ENCODE measurements at places on chromosomes 2 and 18.

- DNase-seq: no peak
Observed at GRCh38 chr2:188970211-188970610, 4.0 kb upstream of the COL3A1 start.

DNA sequence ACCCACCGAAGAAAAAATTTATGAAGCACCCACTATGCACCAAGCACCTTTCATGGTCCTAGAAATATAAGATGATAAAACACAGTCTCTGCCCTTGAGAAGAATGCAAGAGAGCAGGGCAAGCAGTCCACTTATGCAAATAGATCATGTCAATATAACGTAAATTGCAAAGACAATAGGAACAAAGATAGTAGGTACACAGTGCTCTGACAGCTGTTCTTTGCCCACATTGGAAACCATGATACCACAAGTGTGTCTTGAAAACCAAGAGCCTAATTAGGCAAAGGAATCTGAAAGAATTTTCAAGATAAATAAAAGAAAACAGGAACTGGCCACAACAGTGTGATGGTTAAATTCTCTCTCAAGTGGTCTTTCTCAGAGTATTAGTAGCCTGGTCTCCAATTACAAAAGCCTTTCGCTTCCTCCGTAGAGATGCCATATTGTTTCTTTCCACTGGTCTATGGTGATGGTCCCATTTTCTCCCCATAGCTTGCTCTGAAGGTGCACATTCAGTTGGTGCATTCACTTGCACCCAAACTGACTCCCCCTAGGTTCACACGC lies 108.5 kb downstream of the VWC2L start:
- DNase-seq: no peak

DNA sequence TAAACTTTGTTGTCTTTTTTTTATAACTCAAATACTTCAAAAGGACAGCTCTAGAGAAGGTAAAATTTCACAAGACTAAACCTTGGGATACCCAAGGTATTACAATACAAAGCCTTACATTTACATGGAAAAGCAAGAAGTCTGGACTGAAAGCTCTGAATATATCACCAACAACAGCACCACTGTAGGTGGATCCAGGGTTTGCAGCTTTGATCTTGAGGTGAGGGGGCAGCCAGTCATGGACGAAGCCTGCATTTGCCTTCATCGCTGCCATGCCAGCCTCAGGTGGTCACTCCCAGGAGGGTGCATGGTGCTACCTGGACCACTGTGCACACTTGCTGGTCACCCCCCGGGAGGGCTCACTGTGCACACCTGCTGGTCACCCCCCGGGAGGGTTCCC lies 36.6 kb downstream of the RBFA start:
- no peak for DNase-seq

DNA sequence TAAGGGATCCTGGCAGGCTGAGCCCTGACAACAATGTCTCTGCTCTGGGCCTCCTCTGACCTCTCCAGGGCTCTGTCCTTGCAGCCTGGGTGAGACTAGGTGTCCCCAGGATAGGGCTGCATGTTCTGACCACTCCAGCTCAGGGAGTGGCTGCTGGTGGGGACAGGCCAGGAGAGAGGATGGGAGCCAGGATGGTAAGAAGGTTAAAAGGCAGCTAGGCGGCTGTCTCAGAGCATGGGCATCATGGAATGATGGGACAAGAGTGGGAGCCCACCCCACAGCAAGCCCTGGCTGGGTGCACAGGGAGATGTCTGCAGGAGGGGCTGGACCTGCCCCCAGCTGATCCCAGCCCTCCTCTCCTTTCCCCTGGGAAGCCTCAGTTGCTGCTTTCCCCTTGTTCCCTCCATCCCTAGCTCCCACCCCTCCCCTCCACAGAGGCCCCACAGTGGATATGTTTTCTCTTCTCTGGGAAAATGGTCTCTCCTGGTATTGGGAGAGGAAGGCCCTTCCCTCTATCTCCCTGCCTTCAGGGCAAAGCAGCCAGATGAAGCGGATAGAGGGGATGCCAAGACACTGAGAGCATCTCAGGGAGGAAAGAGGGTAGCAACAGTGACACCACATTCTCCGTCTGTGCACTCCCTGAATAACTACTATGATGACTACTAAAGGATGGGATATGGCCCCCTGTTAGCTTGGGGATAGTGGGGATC lies 334.3 kb downstream of the DYSF start:
- DNase-seq: no peak

- DNase-seq: no peak
Observed at GRCh38 chr2:98535971-98536677, 72.2 kb downstream of the COA5 start.

DNA sequence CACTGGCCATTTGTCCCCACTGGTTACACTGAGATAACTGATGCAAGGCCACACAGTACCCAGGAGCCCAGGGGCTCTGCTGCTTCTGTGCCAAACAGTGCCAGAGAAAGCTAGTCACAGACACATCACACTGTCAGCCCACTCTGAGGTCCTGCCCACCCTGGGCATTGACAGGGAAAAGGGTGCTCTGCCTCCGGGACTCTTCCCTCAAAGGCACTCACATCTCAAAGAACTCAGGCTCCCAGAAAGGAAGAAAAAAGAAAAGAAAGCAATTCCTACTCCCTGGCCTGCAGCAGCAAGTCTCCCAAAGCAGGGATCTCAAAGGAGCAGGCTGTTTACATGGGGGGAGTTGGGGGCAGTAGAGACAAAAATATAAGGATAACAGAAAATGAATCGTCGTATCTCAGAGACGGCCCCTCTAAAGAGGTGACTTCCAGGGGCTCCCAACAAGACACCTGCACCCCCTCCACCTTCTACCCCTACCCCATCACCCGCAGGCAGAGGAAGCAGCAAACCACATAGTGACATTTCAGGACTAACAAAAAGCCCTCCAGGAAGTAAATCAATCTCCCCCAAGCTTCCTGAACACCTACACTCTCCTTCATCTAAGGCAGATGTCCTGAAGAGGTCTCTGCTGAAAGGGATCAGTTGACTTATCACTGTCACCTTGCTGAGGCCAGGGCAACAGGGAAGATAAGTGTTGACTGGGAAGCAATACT lies 247.6 kb downstream of the TNS1 start:
- no peak for DNase-seq

DNA sequence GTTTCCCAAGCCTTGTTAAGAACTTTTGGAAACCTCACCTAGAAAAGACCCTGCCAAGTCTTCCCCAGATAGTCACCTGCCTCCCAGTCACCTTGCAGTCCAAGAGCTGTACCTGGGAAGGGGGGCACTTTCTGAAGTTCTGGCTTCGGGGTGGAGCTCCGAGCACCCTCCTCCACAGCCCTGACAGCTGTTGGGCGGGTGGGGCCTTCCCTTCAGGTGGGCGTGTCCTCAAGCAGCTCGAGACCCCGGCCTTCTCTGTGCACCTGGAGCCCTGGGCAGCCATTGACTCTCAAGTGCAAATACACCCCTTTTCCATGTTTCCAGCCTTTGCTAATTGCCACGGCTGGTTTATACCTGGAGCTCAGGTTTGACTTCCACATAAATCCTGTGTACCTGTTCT lies 37.0 kb upstream of the IGFBP5 start:
- DNase-seq: no peak

GRCh38 chr2:177598326-177599138 lies 206.0 kb downstream of the AGPS start:
- DNase-seq: peak; percentile 93

GRCh38 chr18:35477974-35478373 lies 19.8 kb downstream of the INO80C start:
- DNase-seq: no peak

GRCh38 chr18:45014047-45014501 lies 333.4 kb downstream of the SETBP1 start:
- peak; percentile 18 for DNase-seq

DNA sequence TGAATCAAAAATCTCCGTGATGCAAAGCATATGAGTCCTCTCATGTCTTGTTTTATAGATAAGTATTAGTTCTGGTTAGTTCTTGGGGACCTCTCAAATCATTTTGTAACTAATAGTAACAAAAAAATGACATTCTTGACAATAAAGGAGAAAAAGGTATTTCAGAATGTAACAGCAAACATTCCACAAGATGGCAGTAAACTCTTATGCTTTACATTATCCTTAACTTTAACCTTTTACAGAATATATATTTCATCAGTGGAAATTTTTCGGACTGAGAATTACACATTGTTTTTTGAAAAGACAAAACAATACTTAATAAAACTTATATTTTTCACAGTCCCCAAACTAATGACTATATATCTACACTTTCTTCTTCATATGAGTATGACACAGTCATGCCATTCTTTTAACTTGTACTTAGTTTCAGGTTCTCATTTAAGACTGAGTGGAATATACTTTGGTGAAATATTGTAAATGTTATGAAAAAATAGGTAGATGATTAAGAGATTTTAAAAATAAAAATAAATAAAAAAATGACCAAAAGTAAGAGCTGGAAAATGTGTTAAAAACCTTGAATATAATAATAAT lies 142.9 kb upstream of the NXPH2 start:
- peak; percentile 52 for DNase-seq

DNA sequence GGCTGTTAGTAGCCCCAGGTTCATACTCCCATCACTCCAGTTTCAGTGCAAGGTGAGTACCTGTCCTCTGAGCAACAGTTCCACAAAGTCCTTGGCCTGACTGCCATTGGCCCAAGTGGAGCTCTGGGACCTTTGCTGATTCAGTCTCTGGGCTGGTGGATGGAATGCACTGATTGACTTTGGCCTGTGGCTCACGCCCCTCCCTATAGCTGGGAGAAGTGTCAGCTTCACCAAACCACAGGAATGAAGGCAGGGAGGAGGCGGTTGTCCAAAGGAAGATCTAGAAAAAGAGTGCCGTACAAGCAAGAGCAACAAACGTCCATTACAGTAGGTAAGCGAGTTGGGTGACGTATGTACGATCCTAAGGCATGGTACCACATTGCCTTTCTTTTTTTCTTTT lies 34.0 kb downstream of the QPCT start:
- DNase-seq: no peak

- DNase-seq: no peak
Observed at GRCh38 chr2:17798338-17798737, 17.9 kb upstream of the MSGN1 start.

- no peak for DNase-seq
Observed at GRCh38 chr18:70195014-70195614, 10.4 kb downstream of the RTTN start.

DNA sequence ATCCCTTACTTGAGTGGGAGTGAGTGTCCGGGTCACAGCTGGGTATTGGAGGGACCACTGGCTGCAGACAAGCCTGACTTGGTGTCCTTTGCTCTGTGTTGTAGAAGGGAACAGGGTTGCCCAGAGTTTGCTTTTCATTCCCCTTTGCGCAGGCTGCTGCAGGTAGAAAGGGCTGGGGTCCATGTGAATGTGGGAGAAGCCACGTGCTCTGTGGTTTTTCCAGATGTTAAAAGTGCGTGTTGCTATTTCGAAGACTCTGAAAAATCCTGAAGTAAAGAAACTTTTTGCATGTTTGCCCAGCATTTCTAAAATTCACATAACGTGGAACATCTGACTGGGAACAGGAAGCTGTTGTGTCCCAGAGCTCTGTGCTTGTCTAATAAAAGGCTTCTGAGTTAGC lies 28.8 kb downstream of the GLI2 start:
- DNase-seq: peak; percentile 44

GRCh38 chr2:170170281-170171040 lies 7.5 kb upstream of the MYO3B start:
- DNase-seq: peak; percentile 46

DNA sequence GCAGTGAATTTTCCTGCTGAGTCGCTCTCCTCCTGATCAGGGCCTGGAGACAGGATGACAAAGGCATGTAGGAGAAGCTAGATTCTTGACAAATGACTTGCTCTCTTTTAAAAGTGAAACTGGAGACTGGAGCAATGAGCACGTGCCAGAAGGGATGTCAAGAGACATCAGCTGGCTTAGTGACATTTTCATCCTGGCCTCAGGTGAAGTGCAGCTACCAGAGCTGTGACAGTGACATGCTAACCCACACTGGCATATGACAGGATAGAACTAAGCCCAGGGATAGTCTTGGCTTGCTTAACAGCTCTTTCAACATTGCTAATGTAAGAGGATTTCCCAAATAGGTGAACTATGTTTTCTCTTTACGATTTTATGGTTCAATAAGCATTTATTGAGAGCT lies 757.5 kb upstream of the DDX18 start:
- no peak for DNase-seq

DNA sequence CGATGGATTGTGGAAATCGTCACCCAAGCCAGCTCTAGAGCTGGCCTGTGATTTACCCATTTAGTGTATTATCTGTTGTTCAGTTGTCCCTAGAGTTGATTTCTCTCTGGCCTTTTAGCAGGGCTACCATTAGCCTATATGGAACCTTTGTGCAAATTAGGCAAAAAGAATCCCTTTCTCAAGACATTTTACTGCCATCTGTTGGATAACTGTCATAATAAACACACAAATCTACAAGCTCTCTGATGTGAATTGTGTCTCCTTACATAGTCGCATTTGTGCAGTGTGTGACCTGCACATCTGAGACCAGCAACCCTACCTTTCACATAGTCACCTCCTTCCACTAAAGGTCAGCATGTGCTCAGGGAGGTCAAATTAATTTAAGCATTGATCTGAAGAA lies 34.0 kb downstream of the LOXHD1 start:
- DNase-seq: peak; percentile 9

GRCh38 chr18:1302861-1303260 lies 398.2 kb downstream of the ADCYAP1 start:
- no peak for DNase-seq

- DNase-seq: peak; percentile 78
Observed at GRCh38 chr2:235669983-235670962, 176.4 kb downstream of the AGAP1 start.

GRCh38 chr2:111910609-111911277 lies 12.3 kb downstream of the MERTK start:
- peak; percentile 67 for DNase-seq

- DNase-seq: no peak
Observed at GRCh38 chr18:12968619-12969018, 20.8 kb downstream of the SEH1L start.

DNA sequence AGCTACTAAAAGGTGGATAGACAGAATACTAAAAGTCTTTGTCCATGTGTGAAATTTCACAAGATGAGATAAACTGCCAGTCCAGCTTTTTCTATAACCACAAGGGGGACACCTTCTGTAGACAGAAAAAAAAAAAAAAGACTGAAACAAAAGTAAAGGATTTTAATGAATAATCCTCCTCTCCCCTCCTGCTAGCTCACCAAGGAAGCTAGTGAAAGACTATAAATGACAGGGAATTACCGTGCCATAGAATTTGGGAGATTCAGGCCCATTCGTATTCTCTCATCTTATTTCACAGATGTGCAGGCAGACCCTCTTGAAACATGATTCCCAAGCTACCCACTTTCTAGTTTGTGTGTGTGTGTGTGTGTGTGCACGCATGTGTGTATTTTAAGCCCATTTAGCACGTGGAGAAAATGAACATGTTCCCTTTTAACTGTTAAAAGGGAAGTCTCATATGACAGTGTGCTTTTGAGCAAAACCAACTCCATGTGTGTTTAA lies 36.3 kb upstream of the SLC8A1 start:
- DNase-seq: peak; percentile 16

All from lung (tissue), 17 donors.